Caudate nucleus (tissue), 63 donors: ENCODE measurements at places on chromosomes 16 and 17.

DNA sequence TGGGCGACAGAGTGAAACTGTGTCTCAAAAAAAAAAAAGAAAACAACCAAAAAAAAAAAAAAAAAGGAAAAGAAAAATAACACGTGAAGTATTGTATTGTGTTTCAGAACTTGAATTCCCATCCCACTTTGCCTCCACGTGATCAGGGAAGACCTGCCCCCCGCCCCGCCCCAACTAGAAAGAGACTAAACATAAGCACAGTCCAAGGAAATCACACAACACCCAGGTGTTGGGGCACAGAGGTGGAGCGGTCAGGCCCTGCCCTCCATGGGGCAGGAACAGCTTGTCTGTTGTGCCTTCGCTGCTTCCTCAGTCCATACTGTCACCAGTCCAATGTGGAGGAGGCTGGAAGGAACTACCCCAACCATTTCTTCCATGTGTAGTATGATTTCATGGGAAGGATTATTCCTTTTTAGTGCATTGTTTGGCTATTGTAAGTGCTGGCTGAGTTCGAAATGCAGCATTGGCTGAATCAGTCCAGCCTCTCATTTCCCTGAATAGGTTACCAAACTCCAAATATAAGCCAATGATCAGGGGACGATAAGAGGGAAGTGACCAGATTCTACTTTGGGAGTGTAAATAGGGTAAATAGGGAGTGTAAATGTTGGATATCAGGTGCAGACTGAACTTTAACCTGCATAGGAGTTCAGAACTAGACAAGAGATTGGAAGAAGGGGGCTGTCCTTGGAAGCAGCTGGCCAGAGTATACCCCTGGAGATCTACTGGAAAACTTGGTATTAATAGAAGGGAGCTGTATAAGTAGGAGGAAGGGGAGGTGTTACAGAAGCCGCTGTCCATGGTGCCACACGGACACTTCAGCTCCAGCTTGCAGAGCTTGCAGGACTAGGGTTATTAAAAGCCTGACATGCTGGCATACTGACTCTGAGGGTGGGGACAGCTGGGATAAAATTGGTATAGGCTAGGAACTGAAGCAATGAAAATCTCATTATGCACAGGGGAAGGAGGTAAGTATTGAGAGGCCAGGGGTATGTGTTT is 50.7 kb downstream of the TANGO6 start:
- DNase-seq: no peak

GRCh38 chr16:84689111-84689510 is 10.7 kb upstream of the USP10 start:
- DNase-seq: no peak

DNA sequence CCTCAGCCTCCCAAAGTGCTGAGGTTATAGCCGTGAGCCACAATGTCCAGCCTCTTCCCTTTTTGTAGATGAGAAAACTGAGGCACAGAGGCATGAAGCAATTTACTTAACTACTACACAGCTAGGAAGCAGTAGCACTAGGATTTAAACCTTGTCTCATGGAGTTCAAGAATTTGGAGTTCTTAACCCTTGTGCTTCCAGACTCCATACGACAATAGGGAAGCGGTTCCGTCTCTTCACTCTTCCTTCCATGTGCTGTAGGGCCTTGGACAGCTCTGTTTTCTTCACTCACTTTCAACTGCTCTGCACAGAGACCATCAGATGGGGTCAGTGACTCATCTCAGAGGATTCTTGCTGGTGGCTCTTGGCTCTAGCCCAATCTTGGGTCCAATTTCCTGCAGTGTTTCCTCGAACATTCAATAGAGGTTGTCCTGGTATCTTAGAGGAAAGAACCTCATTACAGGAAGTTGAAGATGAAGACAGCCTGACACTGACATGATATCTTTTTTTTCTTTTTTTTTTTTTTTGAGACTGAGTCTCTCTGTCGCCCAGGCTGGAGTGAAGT is 19.3 kb downstream of the ITGAL start:
- DNase-seq: no peak

DNA sequence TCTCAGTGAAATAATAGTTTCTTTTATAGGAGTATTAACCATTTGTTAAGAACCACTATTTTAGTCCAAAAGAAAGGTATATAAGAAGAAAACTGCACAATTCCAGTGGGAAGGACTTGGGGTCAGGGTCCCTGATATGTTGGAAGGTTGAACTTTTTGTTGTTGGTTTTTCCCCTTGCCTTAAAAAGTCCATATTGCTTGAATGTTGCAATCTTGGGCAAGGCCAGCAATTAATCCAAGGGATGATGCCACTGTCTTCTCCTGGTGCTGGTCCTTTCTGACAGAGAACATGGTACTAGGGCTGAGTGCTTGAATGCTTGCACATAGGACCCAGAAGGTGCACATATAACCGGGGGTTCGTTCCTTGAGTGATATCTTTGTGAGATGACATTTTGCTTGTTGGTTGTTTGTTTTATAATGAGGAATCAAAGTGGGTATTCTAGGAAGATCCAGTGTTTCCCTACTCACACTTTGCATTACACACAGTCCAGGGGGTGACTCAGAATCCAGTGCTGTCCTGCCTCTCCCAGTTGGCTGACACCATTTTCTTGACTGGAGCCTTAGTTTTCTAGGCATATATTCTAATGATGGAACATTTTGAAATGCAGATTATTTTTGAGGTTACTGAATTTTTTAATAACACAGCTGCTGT is 54.9 kb downstream of the SIAH1 start:
- DNase-seq: no peak

DNA sequence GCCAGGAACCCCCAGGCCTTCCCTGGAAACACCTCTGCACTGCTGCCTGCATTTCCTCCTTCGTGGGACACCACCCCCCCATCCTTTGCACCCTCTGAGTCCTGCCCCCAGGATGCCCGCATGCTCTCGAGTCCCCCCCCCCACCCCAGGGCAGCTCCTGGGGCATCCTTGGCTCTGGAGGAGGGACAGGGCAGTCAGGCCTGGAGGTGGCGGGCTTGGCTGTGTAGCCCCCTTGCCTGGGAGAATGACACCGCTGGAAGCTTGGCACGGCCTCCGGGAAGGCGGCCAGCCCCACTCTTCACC is 98.9 kb upstream of the GSE1 start:
- no peak for DNase-seq
